ENCODE measurements at places on chromosomes 3 and 15. TPM values are rescaled to one million over a fixed set of nuclear protein-coding genes. Genes with fewer than 3 reads are reported as not detected.

Gene FAIM
- 9.9 TPM for total RNA-seq

Gene RTP4
- total RNA-seq = 0.22 TPM

DNA sequence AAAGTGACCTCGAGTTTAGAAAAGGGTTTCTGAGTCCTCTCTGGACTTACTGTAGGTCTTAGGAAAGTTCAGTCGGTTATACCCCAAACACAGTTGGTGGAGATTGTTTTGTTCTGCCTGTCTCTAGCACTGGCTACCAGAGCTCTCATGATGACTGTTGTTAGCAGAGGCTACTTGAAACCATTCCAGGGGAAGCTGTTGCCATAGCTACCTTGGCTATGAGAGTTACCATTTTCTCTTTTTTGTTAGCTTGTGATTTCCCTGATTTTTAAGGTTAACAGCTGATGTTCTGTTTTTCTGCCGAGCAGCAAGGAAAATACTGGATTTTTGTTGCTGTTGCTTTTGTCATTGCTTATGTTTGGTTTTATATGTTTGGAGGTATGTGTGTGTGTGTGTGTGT is 26.7 kb downstream of the ABHD2 start:
- DNase-seq = peak; percentile 75

DNA sequence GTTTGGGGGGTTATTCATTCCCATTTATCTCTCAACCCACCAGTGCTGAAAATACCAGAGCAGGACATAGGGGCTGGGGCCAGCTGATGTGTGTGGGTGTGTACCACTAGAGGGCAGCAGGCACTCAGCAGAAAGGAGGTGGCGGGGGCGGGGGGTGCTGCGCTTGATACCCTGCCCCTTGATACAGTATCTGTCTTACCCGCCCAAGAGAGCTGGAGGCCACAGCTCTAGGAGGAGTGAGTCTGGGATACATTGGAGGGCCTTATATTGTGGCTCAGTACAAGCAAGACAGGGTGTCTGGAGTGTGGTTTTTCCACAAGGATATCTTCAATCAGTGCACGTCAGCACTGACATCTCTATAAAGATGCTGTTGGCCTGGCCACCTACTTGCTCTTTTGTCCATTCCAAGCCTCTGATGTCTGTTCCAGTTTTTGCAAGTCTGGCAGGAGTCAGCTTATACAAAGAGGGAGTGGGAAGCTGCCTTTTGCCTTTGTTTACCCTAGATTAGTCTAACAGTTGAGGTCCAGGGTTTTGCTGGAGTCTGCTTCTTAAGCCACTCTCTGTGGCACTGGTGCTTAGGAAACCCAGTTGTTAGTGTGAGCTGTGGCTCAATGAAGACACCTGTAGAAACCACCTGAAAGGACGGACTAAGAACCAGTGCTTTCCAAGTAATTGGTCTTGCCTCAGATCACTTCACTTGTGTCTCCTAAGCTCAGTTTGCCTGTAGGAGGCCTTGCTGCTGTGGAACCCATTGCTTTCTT is 1.5 kb upstream of the RBM15B start:
- DNase-seq = peak; percentile 53

DNA sequence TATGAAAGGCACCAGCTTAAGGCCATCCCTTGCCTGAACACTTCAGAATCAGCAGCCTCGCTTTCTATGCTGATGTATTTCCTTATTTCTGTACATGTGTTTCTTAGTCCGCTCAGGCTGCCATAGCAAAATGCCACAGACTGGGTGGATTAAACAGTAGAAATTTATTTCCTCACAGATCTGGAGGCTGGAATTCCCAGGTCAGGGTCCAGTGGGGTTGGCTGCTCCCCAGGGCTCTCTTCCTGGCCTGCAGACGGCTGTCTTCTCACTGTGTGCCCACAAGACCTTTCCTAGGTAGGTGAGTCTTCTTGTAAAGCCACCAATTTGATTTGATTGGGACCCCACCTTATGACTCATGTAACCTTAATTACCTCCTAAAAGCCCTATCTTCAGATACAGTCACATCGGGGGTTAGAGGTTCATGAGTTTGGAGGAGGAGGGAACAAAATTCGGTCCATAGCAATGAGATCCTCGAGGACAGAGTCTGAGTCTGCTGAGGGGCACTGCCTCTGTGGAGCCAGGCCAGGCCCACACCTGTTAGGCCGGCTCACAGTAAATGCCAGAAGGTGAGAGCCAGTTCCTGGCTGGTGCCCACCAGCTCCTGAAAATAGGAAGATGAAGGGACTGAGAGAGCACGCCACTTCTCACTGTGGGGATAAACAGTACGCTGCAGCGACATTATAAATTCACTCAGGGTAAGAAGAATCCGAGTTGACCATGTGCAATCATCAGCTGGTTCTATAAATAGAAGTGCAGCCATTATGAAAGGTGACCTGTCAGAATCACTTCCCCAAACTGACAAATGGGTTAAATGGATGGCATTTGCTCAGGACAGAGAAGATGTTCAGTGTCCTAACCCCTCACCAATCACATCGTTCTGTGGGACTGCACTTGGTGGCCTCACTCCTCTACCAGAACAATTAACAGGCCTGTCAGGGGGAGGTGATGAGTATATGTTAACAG is 41.1 kb downstream of the CTXND1 start:
- no peak for DNase-seq

- DNase-seq = no peak
Measured at GRCh38 chr3:71330505-71330904, 253.0 kb downstream of the FOXP1 start.

DNA sequence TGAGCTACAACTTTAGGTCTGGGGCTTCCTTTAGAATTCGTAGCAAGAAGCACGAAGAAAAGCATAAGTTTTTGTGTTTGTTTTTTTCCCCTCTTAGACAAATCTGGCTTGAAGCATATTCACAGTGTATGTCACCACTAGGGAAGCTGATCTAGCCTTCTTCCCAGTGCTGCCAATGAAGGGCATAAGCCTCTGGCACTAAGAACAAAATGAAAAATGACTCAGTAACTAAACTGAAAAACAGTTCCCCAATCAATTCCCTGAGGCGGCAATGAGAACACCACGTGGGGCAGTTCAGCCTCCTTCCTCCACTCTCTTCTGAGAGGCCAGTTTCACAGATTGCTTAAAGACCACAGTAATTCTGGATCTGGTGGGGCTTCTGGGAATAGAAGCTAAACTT is 338.1 kb downstream of the GAP43 start:
- no peak for DNase-seq

DNA sequence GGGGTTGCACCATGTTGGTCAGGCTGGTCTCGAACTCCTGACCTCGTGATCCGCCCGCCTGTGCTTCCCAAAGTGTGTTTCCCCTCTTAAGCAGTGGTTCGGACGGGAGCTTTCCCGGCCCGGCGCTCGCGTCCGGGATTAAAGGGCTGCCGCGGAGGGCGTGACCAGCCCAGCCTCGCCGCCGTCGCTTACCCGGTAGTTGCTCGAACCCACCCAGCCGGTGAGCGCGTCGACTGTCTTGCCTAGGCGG is 513 bp downstream of the CLASP2 start:
- DNase-seq = no peak

All from endothelial cell of umbilical vein (primary cell).